Thymus (tissue), 14 donors: ENCODE measurements at places on chromosomes 2 and 18.

DNA sequence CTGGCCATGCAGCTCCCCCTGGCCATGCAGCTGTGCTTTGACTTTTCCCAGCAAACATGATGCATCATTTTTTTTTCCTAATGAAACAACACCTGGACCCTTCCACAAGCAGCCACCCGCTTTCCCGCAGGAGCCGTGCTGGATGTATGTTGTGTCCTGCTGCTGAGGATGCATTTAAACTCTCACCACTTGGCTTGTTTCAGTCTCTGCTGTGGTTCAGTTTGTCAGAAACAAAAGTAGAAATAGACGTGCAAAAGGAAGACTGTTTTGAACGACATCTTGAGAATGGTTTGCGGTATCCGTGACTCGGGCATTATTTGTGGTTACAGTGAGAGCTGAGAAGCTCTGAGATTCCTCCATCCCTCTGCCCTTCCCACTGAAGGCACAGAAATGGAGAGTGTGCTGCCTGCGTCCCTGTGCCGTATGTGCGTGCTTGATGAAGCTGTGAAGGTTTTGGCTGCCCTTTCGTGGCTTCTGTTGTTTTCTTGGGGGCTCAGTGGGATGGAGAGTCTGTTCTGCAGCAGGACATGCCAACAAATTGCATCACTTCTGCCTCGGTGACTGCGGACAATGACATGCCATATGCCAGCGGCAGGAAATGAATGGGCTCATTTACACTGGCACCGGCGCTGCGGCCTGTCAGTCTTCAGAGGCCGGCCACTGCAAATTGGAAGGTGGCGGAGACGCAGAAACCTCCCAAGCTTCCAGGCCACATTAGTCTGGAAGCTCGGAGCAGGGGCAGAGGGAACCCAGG lies 417.7 kb upstream of the SALL3 start:
- DNase-seq: no peak

- DNase-seq: no peak
These were observed 980 bp upstream of the PDE6D start for GRCh38 chr2:231781798-231782726.

- no peak for DNase-seq
These were observed 6.1 kb downstream of the CTDSP1 start for GRCh38 chr2:218405746-218406208.

DNA sequence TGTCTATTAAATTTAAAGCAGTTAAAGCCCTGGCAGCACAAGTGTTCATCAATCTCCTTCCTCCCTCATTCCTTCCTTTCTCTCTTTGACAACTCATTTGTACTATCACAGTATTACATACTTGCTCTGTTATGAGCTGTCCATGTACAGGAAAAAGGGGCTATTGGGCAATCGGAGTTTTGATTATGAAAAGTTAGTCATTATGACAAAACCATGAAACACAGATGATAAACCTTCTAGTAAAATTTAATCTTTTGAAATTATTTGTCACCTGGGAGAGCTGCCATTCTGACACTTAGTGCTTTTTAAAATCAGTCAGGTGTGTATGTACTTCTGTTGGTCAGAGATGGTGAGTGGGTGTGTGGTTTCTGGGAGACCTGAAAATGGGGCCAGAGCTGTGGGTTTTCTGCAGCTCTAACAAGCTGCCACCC lies 39.4 kb downstream of the MAP4K4 start:
- DNase-seq: no peak

- DNase-seq: no peak
These were observed 66.5 kb downstream of the PXDN start for GRCh38 chr2:1677821-1678165.

GRCh38 chr18:5152343-5153020 lies 44.6 kb downstream of the AKAIN1 start:
- no peak for DNase-seq

- DNase-seq: no peak
These were observed 152.8 kb upstream of the RIOK3 start for GRCh38 chr18:23300231-23300805.

GRCh38 chr2:9004338-9005204 lies 1.1 kb upstream of the MBOAT2 start:
- DNase-seq: no peak

DNA sequence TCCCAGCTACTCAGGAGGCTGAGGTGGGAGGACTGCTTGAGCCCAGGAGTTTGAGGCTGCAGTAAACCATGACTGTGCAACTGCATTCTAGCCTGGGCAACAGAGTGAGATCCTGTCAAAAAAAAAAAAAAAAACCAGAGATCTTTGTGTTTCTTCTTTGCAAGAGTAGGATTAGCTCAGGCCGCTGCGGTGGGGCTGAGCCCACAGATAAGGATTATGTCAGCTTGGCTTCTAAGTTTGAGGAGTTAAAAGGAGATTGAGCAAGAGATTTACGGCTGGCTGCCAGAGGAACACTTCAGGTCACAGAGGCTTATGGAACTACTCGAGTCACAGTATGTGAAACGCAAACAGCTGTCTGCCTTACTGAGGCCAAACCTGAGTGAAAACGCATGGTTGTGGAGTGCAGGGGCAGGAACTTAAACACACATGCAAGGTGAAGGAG lies 146.7 kb upstream of the L3MBTL4 start:
- DNase-seq: no peak

GRCh38 chr18:22170421-22171257 lies 1.2 kb downstream of the GATA6 start:
- no peak for DNase-seq

DNA sequence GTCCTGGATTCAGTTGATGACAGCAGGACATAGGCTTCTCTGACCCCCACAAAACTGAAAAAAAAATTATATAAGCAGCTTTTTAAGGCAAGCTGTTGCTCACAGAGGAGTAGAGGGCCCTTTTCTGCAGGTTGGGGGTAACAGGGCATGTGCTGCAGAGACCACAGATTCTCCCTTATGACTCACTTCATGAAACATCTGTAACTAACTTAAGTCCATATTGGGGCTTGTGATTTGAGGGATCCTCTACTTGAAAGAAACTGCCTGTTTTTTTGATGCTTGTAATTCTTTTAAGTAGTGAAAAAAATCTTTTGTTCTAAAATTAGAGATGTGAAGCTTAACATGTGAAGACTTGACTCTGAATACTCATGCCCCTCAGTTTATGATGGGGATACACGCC lies 33.4 kb downstream of the XRCC5 start:
- no peak for DNase-seq

- DNase-seq: no peak
These were observed 139.4 kb upstream of the GPC1 start for GRCh38 chr2:240296104-240296406.

DNA sequence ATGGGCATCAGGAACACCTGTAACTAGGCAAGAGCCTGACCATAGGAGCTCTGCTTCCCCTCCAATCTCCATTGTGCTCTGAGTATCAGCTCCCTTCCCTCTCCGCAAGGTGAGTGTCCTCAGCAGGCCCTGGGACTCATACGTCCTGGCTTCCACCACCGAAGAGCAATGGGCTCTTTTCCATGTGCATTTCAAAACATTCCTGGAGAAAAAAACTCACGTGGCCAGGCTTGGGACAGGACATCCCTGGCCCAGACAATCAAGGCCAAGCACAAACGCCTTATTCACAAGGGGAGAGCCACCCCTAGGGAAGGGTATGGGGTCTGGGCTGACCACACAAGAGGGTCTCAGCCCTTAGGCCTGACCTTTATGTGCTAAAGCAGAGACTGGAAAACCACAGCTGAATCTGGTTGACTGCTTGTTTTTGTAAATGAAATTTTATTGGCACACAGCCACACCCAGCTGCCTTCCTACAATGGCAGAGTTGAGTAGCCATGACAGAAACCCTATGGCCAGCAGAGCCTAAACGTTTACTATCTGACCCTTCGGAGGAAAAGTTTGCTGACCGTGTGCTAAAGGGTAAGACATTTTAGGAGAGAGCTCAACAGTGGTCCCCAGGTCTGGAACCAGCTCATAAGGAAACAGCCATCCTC lies 175.7 kb upstream of the ARL4C start:
- DNase-seq: no peak

DNA sequence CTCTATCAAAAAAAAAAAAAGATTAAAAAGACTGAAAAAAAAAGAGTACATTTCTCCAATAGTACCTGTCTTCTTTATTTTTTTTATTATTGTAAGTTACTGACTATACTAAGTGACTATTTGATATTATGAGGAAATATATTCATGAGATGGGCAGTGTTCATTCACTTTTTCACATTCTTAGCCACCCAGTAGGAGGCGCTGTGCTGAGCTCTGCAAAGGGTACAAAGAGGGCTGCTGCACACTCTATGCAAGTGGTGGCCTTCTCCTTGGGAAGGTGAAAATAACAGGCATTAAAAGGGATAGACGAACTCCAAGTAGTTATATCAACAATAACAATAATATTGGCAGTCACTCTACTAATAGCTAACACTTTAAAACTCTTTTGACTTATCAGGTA lies 1034.9 kb upstream of the FANCL start:
- no peak for DNase-seq

DNA sequence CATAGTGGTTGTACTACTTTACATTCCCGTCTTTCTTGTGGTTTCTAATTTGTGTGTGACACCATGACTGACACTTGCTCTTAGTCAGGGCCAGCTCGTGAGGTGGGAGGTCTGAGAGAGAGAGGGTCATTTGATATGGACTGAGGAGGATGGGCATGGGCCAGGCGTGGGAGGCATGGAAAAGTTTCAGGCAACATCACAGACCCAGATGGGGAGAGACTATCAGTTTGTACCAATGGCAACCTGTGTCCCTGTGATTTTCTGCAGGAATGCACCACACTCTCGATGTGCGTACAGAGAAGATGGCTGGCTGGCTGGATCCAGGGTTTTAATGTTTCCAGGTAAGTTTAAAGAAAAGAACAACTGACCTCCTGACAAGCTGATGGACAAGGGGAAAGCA lies 273.6 kb downstream of the CYRIA start:
- DNase-seq: no peak

DNA sequence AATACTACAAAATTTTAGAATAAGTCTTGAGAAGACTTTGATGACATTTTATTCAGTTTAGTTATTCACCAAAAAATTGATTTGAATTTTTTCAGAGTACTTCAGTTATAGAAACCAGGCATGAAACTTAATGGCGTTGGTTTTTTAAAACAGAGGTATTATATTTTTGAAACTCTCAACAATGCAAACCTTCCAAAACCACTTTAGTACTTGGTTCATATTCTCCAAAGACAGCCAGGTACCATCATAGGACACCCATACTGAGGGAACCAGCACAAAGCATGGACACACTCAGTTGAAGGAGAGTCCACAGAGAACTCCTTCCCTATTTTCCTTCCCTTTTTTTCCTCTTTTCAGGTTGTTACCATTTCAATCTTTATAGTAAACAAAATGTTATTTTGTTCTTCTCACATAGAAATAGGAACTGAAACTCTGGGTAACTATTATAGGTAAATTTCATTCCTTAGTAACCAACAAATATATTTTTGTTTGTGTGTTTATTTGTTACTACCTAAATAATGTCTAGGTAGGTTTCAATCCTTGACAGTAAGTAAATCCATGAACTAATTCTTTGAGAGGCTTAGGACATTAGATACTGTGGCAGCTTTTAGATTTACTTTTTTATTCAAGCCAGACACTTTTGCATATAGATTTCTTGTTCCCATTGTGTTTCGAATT lies 95.8 kb downstream of the TMEFF2 start:
- no peak for DNase-seq

GRCh38 chr18:49228187-49228586 lies 232.3 kb downstream of the DYM start:
- DNase-seq: no peak

DNA sequence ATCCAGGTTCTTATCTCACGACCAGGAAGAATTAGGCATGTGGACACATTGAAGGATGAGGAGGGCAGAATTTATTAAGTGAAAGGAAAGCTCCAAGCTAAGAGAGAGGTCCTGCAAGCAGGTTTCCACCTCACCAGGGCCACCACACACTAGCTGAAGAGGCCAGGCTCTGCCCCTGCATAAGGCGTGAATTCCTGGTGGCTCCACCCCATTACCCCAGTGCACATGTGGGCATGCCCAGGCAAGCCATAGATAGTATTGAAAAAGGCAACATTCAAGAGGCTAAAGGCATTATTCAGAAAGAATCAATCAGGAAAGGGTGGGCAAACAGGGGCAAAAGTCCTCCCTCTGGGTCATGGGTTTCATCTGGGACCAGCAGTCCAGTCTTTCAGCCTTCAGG lies 30.9 kb upstream of the GRP start:
- DNase-seq: no peak

DNA sequence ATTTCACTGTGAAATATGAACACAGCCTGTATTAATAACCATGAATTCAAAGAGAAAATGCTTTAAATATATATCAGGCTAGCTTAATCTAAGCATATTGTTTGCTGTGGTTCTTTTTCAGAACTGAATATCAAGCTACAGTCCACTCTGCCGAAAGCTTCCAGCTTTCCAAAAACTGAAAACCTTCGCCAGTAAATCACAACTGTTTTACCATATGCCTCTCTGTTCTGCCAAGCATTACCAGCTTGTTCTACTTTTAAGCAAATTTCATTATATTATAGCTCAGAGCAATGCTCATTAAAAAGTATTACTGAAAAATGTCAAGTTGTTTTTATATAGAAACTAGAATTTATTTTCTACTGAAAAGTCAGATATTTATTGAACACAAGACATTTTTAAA lies 277.4 kb downstream of the NRXN1 start:
- DNase-seq: no peak
